NCI-H1436 treated with DMSO at 0.1 percent for 48 hours (cell line): ENCODE measurements at places on chromosomes 16 and 17.

DNA sequence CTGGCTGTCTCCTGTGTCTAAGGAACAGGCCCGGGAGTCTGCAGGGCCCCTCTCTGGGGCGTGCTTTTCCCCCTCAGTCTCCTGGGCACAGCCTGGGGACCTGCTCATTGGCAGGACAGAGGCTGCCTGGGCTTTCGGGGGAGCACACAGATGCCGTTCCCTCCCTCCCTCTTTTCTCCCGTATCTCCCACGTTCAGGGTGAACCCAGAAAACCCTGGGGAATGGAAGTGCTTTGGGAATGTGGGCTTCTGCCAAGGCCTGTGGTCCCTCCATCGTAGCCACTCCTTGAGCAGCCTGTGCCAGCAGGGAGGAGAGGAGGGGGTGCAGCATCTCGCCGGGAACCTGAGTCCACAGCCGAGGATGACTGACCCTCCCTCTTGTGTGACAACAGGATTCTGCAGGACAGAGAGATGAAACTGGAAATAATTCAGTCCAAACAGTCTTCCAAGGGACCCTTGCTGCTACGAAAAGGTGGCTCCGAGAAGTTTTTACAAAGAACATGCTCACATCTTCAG is 52.0 kb downstream of the RNF213 start:
- no peak for DNase-seq

DNA sequence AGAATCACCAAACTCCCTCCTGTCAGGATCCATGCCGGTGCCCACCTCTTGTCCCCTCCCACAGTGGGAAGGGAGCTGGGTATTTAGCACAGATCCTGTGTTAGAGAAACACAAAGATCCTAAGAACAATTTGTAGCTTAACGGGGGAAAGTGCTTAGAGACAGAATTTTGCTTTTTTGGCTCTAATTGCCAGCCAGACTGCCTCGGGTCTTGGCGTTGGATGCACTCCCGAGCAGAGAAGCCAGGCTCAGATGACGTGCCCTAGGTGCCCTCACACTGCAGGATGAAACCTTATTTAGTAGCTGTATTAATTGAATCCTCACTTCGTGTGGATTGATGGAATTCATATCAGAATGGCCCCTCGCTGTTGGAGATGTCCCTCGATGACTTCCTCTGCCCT is 22.5 kb upstream of the MAF start:
- no peak for DNase-seq

DNA sequence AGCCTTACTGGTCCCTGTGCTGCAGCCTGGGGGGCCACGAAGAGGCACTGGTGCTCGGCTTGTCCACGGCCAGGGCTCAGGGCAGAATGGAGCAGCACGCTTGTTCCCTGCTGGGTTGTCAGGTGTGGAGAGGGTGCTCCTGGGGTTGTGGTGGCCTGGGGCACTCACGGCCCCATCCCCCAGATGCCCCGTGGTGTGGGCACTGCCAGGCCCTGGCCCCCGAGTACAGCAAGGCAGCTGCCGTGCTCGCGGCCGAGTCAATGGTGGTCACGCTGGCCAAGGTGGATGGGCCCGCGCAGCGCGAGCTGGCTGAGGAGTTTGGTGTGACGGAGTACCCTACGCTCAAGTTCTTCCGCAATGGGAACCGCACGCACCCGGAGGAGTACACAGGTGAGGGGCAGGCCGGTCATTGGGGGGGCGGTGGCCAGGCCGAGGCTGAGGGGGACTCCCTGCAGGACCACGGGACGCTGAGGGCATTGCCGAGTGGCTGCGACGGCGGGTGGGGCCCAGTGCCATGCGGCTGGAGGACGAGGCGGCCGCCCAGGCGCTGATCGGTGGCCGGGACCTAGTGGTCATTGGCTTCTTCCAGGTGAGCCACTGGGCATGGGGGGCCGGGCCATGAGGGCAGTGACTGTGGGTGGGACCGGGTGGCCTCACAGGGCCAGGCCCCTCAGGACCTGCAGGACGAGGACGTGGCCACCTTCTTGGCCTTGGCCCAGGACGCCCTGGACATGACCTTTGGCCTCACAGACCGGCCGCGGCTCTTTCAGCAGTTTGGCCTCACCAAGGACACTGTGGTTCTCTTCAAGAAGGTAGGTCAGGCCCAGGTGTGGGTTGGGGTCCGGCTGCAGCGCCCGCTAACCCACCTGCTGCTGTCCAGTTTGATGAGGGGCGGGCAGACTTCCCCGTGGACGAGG is 1.5 kb downstream of the PDIA2 start:
- DNase-seq, result no peak

DNA sequence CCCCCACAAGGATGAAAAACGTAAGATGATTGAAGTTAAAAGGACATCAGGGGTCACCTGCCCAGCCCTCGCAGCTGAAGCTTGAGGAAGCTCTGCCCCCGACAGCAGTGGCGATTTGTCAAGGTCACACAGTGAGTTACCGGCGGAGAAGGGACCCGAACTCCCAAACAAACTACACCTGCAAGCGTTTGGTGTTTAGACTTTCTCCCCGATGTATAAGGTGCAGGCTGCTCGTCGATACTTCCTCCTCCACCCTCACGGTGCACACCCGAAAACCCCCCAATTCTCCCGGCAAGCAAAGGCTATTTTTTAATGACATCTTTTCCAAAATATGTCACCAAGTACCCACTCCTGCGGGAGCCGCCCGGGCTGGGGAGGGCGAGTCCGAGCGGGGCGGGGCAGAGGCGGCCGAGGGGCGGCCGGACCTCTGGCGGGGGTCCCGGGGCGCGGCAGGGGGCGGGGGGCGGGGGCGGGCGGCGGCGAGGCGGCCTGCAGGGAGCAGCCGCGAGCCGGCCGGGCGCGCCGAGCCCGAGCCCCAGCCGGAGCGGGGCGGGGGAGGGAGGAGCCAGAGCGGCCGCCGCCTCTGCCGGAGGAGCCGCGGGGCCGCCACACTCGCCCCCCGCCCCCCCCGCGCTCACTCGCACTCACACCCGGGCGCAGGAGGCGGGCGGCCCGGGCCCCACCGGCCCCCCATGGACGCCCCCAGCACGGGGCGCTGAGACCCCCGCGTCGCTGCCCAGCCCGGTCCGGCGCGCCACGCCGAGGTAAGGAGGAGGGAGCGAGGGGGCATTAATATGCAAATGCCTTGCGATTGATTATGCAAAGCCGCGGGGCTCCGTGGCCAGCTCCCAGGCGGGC is at the start of gene THRA:
THRA (plus strand) TSS at position 637 of the 858 bp plus-strand sequence. CDS start 11,524 bp downstream, outside the sequence.
- DNase-seq, result no peak

DNA sequence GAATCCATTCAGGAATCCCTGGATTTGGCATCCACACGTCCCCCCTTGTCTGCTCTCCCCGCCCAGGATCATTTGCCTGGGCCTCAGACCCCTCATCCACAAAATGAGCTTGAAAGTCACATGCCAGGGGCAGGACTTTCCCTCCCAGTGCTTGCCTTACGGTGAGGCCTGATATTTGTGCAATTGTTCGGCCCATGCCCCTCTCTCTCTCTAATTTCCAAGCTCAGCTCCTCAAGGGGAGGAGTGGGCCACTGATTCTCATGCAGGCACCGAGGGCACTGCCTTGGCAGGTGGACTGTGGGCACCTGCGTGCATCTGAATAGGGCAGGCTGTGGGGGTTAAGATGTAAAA is 267.2 kb upstream of the FOXF1 start:
- no peak for DNase-seq

- peak; percentile 44 for DNase-seq
Measured at GRCh38 chr16:31073142-31073969, 684 bp downstream of the ZNF668 start.

- DNase-seq, result no peak
Measured at GRCh38 chr16:88401604-88402246, 19.0 kb downstream of the ZNF469 start.
